ENCODE measurements at places on chromosomes 7 and 10. TPM values are rescaled to one million over a fixed set of nuclear protein-coding genes. Genes with fewer than 3 reads are reported as not detected.

GRCh38 chr10:127905001-127905847, 1.7 kb upstream of the PTPRE start:
- no peak for DNase-seq

- no peak for DNase-seq
These were observed 494 bp downstream of the VSIR start for GRCh38 chr10:71772832-71773220.

The HSPA12A gene
- total RNA-seq, result 75.0 TPM

The CFAP46 gene
- 5.2 TPM for total RNA-seq
